ENCODE measurements at places on chromosomes 1 and 21.

DNA sequence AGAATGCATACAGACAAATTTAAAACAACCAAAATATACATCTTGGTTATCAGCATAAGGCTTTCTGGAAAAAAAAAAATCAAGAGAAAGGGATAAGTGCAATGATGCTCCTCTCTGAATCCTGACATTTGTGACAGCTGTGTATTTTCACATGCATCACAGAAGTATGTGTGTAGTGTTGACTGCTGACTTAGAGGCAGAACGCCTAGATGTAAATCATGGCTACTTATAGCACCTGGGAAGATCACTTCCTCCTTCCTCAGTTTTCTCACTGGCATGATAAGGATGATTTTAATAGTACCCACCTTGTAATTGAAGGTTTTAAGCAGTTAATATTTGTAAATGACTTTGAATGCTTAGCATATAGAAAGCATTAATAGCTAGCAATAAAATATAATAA is 112.5 kb downstream of the MRPL39 start:
- no peak for ATAC-seq

DNA sequence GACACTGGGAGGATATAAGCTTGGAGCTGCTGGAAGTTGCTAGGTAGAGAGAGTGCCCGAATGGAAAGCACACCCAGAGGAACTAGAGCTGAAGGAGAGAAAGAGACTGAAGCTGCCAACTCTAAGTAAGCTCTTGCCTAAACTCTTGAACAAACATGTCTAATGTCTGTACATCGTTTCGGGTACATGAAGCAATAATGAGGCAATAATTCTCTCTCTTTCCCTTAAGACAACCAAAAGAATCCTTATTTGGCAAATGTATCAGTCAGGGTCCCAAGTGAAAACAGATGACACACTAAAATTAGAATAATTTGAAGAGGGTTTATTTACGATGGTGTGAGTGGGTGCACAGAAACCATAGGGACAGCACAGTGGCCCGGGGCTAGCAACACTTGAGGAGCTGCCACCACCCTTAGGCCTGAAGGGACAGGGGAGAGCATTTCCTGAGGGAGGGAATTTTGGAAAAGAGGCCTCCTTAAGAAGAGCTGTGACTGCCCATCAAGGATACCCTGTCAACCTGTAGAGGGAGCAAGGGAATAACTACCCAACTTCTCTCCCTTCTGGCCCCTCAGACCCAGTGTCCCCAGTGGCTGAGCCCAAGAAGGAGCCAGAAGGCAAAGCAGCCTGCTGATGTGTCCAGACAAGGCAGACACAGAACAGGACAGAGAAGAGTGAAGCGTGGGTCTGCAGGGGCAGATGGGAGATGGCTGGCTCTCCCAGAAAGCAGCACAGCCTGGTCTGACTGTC is 36.1 kb upstream of the KHDRBS1 start:
- ATAC-seq, result no peak

DNA sequence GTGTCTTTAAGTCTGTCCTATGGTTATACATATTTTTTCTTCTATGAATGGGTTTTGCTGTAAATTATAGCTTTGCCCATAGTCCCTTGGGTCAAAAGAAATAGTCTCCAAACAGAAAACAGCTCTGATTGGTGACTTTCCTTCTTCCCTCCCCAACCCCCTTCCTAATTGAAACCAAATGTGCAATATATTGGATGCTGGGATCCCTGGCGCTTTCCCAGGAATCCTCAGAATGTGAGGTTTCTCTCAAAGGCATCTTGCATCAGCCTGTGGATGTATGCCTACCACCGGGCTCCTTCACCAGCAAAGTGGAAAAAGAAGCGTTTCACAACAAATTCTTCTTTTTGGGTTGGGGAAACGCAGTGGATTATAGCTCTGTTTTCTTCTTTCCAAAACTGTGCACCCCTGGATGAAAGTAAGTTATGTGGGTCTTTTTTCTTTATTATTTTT is at the start of gene DDR2:
DDR2 (plus strand) TSS at position 248 of the 450 bp plus-strand sequence. CDS start 86,600 bp downstream, outside the sequence.
- ATAC-seq, result no peak

DNA sequence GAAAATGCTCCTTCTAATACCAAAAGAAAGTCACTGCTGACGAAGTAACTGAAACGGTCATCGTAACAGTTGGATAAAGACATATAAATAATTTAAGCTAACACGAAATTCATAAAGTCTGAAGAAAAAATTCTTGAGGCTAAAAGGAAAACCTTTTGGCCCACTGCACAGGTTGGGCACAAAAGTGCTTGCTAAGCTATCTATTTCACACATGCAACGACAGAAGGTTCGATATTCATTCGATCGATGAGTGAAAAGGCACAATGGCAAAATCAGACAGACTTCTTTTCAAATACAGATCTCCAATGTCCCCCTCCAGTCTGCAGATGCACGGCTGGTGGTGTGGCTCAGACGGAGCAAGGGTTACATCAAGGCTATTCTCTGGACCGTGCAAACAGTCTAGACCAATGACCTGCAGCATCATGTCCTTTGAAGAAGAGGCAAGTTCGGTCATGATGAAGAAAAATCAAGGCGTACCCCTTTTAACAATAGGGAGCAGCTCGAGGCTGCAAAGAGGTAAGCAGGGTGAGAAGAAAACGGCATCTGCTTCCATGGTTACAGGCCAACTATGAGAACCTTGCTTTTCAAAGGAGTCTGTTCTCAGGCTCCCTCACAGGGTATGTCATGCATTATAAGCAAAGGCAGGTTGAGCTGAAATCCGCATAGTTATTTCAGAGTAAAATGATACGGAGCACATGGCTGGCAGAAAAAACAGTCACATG is 579.6 kb downstream of the USP25 start:
- no peak for ATAC-seq

- ATAC-seq, result peak; percentile 13
Observed at GRCh38 chr21:29145354-29145782, 14.9 kb downstream of the MAP3K7CL start.

DNA sequence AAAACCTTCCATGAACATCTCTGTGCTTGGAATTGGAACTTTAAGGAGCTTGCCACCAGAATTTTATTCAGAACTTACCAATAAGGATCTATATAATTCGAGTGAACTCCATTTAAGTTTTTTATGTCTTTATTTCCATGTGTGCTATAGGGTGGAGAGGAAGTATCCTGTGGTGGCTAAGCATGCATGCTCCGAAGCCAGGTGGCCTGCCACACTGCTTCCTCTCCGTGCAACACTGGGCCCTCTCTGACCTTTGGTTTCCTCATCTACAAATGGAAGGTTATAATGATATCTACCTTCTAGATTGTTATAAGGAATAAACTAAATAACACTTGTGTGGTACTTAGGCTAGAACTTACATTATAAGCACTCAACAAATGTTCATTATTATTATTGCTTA is 382.1 kb downstream of the PTPRC start:
- no peak for ATAC-seq

DNA sequence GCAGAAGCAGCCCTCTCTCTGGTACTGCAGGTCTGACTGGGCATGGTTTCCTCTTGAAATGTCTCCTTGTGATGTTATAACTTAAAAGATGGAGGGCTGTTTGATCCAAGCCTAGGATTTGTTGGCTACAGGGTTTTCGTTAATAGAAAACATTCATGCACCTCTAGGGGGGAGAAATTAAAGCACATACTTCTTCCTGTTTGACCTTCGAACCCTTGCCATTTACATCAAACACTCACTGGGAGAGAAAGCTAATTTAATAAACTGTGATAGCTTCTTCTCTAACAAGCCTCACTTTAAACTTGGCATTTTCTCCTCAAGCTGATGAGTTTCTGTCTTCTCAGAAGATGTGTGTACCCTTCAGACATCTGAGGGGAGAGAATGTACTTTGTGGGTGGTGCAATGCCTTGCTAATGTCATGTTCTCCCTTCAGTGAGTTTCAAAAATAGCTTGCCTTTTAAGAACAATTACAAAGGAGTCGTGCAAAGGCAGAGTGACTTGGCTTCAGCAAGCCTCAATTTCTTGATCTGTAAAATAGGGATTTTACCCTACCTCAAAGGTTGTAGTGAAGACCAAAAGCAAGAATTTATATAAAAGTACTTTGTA is 20.4 kb downstream of the CACHD1 start:
- ATAC-seq, result no peak

- no peak for ATAC-seq
Observed at GRCh38 chr1:69852706-69853105, 285.0 kb downstream of the LRRC7 start.

Measured in activated CD4-positive, CD25-positive, alpha-beta regulatory T cell treated with anti-CD3 and anti-CD28 coated beads, Interleukin-2, amount 50 U/mL, for 24 hours (primary cell).